Activated CD8-positive, alpha-beta memory T cell treated with anti-CD3 and anti-CD28 coated beads, Interleukin-2, amount 10 ng/mL, durations not matched to agents 7 days and 5 days (primary cell): ENCODE measurements at places on chromosomes 3 and 15. TPM values are rescaled to one million over a fixed set of nuclear protein-coding genes. Genes with fewer than 3 reads are reported as not detected.

DNA sequence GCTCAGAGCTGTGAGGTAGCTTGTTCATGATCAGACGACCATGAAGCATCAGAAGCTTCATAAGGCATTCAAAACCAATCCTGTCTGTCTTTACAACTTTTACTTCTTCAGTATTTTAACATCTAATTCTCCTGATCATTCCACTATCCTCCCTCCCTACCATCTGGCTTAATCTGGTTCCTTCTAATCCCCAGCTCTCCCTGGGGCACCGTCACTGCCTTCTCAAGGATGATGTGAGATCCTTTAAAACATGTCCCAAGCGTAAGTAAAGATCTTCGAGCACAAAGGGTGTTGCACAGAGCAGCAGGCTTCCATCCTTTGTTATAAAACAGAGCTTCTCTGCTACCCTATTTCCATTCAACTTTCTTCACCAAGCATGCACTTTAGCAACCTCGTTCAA lies 362.7 kb upstream of the ARRDC4 start:
- no peaks in the 10 kb centered on the region for H3K27me3 ChIP-seq
- H3K4me3 ChIP-seq = no peak overlapping the region
- H3K36me3 ChIP-seq = no peaks in the 10 kb centered on the region
- no peak overlapping the region for H3K27ac ChIP-seq
- DNase-seq = no peak

- H3K4me3 ChIP-seq = no peak overlapping the region
- no peak overlapping the region for H3K27ac ChIP-seq
- no peak for DNase-seq
- H3K4me1 ChIP-seq = no peaks in the 10 kb centered on the region
- H3K36me3 ChIP-seq = no peaks in the 10 kb centered on the region
- no peaks in the 10 kb centered on the region for H3K27me3 ChIP-seq
Observed at GRCh38 chr3:9022305-9023225, 59.3 kb upstream of the RAD18 start.

Gene HACL1
- total RNA-seq = 24.4 TPM

GRCh38 chr3:128786434-128787020 lies 60.5 kb downstream of the RAB7A start:
- peaks cover 4% of the 10 kb centered on the region for H3K36me3 ChIP-seq
- no peak overlapping the region for H3K4me3 ChIP-seq
- H3K4me1 ChIP-seq = peaks cover 69% of the 10 kb centered on the region
- H3K27ac ChIP-seq = peak overlapping the region; percentile 12
- no peaks in the 10 kb centered on the region for H3K27me3 ChIP-seq

DNA sequence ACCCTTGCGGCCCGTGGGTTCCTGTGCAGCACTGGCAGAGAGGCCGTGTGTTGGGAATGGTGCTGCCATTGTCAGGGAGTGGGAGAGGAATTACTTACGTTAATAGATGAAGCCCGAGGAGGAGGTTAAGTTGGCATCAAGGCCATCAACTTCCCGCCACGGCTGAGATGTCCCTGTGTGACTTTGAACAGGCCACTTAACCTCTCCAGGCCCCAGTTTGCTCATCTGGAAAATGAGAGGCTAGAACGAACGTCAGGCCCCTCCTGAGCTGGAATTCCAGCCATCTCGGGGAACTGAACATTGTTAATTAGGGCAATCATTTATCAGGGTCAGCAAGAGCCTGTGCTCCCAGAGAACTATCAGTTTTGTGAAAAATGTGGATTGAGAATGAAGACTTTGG lies 91.4 kb upstream of the MYZAP start:
- H3K4me1 ChIP-seq = peaks cover 1% of the 10 kb centered on the region
- DNase-seq = no peak
- H3K27ac ChIP-seq = no peak overlapping the region
- H3K27me3 ChIP-seq = peaks cover 3% of the 10 kb centered on the region
- H3K4me3 ChIP-seq = no peak overlapping the region

Gene OCA2
- not detected for total RNA-seq

Gene THAP10
- 0.20 TPM for total RNA-seq

GRCh38 chr15:35118960-35119359 lies 33.9 kb upstream of the NANOGP8 start:
- H3K36me3 ChIP-seq = no peaks in the 10 kb centered on the region
- no peak for DNase-seq
- no peak overlapping the region for H3K4me3 ChIP-seq
- H3K4me1 ChIP-seq = no peaks in the 10 kb centered on the region

- no peak overlapping the region for H3K27ac ChIP-seq
- peaks cover 7% of the 10 kb centered on the region for H3K27me3 ChIP-seq
- no peaks in the 10 kb centered on the region for H3K4me1 ChIP-seq
Observed at GRCh38 chr15:23050708-23051107, 11.3 kb upstream of the TUBGCP5 start.

Gene MED12L
- total RNA-seq = 2.2 TPM

DNA sequence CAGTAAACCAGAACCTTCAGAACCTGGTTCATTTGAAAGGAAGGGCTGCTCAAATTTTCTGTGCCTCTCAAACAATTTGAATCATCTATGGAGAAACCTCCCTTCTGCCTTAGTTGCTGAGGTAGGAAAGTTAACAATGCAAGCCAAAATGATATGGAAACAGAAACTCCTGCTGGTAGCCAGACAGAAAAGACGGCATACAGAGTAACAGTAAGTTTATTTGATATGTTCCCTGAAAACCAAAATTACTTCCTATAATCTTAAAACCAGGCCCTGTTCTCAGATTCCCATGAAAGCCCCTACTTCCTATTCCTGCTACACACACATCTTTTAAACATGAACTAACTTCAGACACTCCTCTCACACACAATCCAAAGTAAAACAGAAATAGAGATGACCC lies 86.2 kb downstream of the TBC1D5 start:
- no peak for DNase-seq
- no peaks in the 10 kb centered on the region for H3K4me1 ChIP-seq
- H3K27ac ChIP-seq = no peak overlapping the region
- H3K4me3 ChIP-seq = no peak overlapping the region
- H3K36me3 ChIP-seq = peaks cover 2% of the 10 kb centered on the region

DNA sequence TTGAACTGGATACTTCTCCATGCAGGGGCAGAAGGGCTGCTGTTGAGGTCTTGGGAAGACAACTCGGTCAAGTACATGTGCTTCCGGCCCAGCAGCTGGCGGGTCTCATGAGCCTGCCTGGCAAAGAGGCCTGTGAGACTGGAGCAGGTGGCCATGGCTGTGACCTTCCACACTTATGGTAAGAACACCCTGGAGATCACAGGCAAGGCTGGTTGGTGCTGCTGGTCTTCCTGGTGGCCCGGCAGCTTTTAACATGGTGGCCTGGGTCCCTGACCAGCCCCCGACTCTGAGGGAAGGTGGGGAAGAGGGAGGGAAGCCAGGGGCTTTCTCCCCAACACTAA lies 15.4 kb downstream of the CHRD start:
- H3K4me1 ChIP-seq = no peaks in the 10 kb centered on the region
- no peaks in the 10 kb centered on the region for H3K36me3 ChIP-seq
- no peak overlapping the region for H3K27ac ChIP-seq
- H3K27me3 ChIP-seq = peaks cover 26% of the 10 kb centered on the region

DNA sequence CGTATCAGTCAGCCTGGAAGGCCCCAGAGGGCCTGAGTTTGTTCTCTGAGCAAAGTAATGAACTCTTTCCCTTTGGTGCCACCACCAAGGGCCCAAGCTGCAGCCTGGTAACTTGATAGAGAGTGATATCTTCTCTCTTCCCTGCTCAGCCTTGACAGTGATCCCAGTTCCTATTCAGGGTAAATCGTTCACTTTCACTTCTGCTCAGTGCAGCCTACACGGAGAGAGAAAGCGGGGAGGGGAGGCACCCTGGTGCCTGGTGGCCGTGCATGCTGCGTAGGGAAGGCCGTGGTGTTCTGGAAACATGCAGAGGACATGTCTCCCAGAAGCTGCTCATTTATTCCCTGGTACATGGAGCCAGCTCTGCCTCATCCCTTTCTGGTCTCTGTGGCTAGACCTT lies 54.9 kb downstream of the KIF9 start:
- no peak overlapping the region for H3K27ac ChIP-seq
- H3K36me3 ChIP-seq = no peaks in the 10 kb centered on the region
- no peak for DNase-seq
- H3K4me3 ChIP-seq = no peak overlapping the region
- H3K4me1 ChIP-seq = peaks cover 8% of the 10 kb centered on the region
- no peaks in the 10 kb centered on the region for H3K27me3 ChIP-seq

- H3K36me3 ChIP-seq = no peaks in the 10 kb centered on the region
- no peaks in the 10 kb centered on the region for H3K4me1 ChIP-seq
Observed at GRCh38 chr3:29694783-29695182, 413.9 kb downstream of the RBMS3 start.

DNA sequence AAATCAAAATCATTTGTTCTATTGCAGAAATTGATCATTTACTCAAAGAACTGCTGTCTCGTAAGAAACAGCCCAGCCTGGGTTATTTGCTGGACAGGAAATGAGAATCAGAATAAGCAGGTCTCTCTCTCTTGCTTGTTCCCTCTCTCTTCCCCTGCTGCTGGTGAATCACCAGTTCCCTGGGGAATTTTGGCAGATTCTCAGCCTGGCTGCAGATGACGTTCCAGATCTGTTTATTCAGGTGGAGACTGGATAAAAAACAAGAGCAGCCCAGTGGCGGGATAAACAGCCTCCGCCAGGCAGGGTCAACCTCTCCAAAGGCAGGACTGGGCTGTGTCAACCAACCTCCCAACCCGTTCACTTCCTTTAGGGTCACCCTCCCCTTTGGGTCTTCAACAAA lies 72.1 kb downstream of the LRIG1 start:
- H3K4me3 ChIP-seq = no peak overlapping the region
- H3K4me1 ChIP-seq = no peaks in the 10 kb centered on the region
- peaks cover 16% of the 10 kb centered on the region for H3K36me3 ChIP-seq
- no peaks in the 10 kb centered on the region for H3K27me3 ChIP-seq

DNA sequence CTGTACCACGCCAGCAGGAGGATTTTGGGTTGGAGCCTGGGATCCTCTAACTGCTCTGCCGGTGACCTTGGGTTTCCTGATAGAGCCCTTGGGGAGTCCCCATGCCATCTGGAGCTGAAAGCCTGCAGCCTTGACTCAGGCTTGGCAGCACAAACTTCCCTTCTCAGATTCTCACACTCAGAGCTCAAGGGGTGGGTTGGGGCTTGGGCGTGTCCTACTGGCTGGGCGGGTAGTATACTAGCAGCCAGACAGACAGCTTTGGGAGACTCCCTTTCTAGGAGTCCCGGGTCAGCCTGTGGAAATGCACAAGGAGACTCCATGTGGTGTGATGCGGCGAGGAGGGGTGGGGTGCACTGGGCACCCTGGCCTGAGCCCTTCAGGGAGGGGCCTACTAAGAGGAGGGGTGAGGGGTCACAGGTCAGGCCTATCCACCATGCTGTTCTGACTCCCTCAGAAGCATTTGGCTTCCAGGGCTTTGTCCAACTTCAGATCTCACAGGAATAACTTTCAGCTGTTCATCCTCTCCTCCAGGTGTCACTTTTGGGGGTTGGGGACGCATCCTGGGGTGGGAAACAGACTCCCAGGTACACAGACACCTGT lies 21.6 kb upstream of the PLXNA1 start:
- no peak for DNase-seq
- no peaks in the 10 kb centered on the region for H3K27me3 ChIP-seq
- peaks cover 3% of the 10 kb centered on the region for H3K4me1 ChIP-seq

Gene ARGFX
- not detected for total RNA-seq

GRCh38 chr3:29478611-29479010 lies 197.7 kb downstream of the RBMS3 start:
- DNase-seq = no peak
- no peaks in the 10 kb centered on the region for H3K27me3 ChIP-seq
- no peak overlapping the region for H3K27ac ChIP-seq
- H3K36me3 ChIP-seq = no peaks in the 10 kb centered on the region

DNA sequence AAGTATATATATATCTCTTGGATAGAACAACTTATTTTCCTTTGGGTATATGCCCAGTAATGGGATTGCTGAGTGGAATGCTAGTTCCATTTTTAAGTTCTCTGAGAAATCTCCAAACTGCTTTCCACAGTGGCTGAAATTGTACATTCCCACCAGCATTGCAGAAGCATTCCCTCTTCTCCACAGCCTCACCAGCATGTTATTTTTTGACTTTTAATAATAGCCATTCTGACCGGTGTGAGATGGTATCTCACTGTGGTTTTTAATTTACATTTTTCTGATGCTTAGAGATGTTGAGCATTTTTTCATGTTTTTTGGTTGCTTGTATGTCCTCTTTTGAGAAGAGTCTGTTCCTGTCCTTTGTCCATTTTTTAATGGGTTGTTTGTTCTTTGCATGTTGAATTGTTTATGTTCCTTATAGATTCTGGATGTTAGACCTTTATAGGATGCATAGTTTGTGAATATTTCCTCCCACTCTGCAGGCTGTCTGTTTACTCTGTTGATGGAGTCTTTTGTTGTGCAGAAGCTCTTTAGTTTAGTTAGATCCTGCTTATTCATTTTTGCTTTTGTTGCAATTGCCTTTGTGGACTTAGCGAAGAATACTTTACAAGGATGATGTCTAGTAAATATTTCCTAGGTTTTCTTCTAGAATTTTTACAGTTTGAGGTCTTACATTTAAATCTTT lies 82.7 kb upstream of the NR2F2 start:
- no peaks in the 10 kb centered on the region for H3K36me3 ChIP-seq
- H3K27ac ChIP-seq = no peak overlapping the region
- H3K4me3 ChIP-seq = no peak overlapping the region
- no peaks in the 10 kb centered on the region for H3K4me1 ChIP-seq
- DNase-seq = no peak
- H3K27me3 ChIP-seq = no peaks in the 10 kb centered on the region

DNA sequence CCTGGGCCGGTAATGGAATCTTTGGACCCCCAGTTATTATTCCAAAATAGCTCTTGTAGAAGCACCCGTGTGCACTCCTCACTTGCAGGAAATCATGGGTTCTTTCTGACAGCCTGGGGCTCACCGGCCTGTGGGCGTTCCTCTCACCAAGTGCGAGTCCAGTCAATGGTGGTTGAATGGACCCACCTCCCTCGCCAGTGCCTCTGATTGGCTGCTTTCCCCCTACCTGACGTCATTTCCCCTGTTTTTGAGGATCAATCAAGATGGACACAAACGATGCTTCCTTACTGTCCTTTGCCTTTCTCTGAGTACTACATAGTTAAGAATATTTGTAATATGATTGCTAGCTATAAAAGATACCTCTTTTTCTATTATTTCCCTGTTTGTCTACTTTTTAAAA lies 18.1 kb downstream of the MOBP start:
- H3K27ac ChIP-seq = no peak overlapping the region
- H3K4me3 ChIP-seq = no peak overlapping the region
- no peaks in the 10 kb centered on the region for H3K4me1 ChIP-seq
- no peaks in the 10 kb centered on the region for H3K36me3 ChIP-seq

- peaks cover 18% of the 10 kb centered on the region for H3K36me3 ChIP-seq
- peak overlapping the region; percentile 57 for H3K27ac ChIP-seq
- peaks cover 48% of the 10 kb centered on the region for H3K4me1 ChIP-seq
- no peak for DNase-seq
Observed at GRCh38 chr3:49161808-49162530, 4.2 kb downstream of the CCDC71 start.

Gene XIRP1
- total RNA-seq = 0.06 TPM

GRCh38 chr3:182384221-182384620 lies 409.1 kb upstream of the ATP11B start:
- DNase-seq = no peak
- no peaks in the 10 kb centered on the region for H3K4me1 ChIP-seq

GRCh38 chr3:149969110-149969939 lies 1.4 kb downstream of the PFN2 start:
- H3K27ac ChIP-seq = peak overlapping the region; percentile 36
- peaks cover 2% of the 10 kb centered on the region for H3K36me3 ChIP-seq
- H3K4me1 ChIP-seq = peaks cover 12% of the 10 kb centered on the region
- H3K27me3 ChIP-seq = peaks cover 40% of the 10 kb centered on the region
- no peak for DNase-seq
